GM10248 (cell line): ENCODE measurements at places on chromosomes 13 and 19.

DNA sequence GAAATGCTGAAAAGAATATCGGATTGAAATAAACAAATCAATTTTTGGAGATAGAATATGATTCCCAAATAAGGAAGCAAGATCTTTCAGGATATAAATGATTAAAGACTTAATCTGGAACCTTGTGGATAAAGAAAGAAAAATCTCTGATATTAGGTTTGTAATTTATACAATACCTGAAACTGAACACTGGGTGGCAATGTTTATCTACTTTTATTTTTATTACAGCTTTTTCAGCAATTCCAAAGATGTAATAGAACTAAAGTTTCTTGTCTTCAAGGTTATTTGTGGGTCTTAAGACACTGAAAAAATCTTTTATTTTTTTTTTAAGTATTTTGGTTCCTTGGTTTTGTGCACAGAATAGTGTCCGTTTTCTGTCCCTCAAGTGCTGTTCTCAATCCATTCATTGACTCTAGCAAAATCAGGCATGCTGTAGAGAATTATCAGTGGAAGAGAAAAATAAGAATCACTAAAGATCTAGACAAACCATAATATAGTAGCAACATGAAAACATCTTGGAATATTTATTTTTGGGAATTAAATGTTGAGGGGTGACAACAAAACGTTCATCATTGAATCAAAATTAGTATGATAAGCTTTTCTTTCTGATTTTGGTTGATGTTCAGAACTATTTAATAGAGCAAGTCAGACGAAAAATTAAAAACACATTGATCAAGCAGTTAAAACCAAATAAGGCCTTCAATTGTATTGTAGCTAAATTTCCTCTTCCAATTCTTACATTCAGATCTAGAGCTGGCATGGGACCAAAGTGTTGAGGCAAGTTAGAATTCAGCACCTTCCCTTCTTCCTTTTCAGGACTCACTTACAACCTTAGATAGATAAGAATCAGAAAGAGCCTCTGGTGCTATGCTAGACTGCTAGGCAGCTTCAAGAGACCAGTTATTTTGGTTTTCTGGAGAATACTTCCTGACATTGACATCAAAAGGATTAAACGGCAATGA lies 704.4 kb upstream of the PCDH20 start:
- peak; percentile 12 for DNase-seq

DNA sequence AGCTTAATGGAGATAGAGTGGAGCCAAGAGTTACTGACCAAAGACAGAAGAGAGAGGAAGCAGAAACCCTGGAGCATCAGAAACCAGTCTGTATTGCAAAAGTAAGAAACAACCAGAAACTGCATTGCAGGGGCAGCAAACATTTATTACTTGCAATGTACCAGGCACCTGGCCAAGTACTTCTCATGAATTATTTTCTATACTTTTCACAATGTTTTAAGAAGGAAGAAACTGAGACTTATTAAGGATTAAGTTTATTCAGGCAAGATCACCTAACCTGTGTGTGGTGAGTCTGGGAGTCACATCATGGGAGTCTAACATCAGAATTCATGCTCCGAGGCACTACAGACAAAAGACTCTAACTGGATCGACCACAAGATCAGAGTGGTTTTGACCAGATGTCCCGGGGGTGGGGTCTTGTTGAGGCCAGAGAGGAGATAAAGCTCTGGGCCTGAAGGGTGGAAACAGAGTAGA lies 47.4 kb downstream of the TNFRSF19 start:
- DNase-seq, result no peak

DNA sequence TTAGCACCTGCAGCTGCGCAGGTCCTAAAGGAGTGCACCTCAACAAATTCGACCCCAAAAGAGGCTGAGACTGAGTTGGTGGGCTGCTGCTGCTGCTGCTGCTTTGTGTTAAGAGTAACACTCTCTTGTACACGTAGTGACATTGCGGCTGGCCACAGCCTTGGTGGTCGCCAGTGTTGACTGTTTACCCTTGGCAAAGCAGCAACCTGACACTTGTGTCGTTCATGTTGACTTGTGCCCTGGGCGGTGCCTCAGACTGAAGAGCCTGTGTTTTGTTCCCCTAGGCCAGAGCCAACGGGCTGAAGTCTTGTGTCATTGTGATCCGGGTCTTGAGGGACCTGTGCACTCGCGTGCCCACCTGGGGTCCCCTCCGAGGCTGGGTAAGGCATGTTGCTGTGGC lies 22.4 kb upstream of the QTRT1 start:
- DNase-seq, result no peak

DNA sequence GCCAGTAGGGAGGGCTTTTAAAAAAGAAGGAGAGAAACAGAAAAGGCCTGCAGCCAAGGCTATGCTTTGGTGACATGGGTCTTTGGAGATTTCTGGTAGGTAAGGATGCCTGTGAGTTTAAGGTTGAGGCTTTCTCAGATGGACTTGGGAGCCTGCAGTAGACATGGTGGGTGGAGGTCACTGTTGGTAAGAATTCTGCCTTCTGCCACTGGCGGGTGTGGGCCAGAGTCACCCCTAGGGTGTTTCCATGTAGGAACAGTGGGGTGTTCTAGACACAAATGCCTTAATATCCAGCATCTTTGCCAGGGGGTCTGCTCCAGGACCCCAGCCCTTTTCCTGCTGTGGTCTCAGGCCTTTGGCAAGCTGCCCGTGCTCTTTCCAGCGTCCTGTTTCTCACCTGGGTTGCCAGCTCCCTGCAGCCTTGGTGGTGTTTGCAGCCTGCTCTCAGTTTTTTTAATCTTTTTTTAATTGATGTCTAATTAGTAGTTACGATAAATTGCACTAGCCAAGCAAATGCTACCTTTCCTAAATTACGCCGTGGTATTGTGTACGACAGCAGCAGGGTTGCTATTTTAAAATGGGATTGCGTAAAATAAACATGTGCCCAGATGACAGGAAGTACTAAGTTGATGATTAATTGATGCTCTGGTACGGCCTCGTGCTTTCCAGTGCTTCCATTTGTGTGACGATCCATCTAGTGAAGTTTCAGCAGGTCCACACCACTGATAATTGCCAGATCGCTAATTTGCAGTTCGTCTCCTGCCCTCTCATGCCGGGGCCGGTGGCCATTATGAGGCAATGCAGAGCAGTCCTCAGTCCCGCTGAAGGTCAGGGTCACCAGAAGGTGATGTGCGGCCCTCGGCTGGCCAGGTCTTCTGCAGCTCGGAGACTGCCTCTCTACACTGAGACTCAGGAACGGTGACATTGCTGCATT lies 35.3 kb upstream of the NPAS1 start:
- no peak for DNase-seq

- DNase-seq, result peak; percentile 55
These were observed 211.8 kb downstream of the RBM26 start for GRCh38 chr13:79194272-79194671.

DNA sequence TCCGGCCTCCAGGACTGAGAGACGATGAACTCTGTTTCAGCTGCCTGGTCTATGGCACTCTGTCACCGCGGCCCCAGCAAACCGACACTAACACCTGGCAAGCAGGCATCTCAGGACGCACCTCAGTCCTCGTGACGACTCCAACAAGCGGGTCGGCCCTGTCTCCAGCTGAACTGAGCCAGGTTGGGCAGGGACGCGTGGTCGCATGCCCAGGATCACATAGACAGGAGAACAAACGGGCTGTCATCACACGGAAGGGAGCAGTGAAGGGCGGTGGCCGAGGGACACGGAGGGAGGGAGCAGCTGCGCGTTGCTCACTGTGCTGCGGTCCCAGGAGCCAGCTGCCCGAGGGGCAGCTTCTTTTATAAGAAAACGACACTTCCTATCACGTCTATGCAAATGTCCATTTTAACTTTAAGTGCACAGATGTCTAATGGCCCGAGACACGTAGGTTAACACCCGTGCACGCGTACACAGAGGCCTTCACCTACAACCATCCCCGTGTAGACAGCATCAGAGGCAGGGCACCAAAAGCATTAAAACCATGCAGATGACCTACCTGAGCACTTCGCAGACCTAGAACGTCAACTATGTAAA lies 8.9 kb downstream of the SGTA start:
- DNase-seq, result no peak

DNA sequence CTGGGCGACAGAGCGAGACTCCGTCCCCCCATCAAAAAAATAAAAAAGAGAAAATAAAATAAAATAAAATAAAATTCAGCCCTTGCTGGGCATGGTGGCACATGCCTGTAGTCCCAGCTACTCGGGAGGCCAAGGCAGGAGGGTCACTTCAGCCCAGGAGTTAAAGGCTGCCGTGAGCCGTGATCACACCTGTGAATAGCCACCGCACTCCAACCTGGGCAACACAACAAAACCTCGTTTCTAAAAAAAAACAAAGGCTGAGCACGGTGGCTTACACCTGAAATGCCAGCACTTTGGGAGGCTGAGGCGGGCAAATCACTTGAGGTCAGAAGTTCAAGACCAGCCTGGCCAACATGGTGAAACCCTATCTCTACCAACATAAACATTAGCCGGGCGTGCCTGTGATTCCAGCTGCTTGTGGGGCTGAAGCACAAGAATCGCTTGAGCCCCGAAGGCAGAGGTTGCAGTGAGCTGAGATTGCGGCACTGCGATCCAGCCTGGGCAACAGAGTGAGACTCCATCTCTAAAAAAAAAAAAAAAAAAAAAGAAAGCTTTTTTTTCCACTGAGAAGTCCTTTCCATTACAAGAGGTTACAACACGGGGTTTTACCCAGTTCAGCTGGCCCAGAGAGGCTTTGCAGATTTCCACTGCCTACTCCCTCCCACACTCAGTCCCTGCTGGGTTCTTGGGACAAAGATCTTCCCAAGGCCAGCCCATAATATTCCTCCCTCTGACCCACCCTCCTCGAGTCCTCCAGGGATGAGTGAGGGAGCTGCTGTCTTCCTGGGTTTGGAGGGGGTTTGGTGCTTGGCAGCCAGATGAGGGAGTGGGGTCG lies 6.4 kb downstream of the ANGPTL4 start:
- no peak for DNase-seq

GRCh38 chr19:12985049-12985776 lies 10.1 kb upstream of the NFIX start:
- no peak for DNase-seq

DNA sequence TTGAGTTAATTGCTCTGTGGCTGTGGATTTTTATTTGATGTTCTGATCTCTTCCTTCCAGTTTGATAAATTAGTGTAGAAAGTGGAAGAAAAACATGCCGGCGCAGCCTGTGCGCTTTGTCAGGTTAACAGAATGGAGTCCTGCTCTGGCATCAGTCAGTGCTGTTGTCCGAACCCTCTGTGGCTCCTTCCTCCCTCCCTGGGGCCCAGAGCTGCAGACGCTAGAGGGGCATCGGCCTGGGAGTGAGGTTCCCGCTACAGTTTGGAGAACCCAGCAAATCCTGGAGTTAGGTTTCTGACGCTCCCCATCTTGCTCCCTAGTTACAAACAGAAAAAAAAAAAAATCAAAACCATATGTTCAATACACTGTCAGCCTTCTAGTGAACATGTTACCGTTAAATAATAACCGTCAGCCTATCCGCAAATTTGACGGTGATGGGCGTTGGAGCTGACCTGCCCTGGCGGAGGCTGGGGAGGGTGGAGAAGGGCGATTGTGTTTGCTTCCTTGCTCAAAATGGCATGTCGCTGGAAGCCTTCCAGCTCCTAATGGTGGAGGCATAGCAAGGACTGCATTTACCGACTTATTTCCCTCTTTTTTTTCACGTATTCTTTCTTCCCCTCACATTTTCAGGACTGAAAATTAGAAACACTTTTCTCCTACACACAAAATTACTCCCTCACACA lies 13.6 kb downstream of the MBNL2 start:
- DNase-seq, result no peak

GRCh38 chr13:108777421-108778420 lies 148.3 kb downstream of the MYO16 start:
- DNase-seq, result no peak

DNA sequence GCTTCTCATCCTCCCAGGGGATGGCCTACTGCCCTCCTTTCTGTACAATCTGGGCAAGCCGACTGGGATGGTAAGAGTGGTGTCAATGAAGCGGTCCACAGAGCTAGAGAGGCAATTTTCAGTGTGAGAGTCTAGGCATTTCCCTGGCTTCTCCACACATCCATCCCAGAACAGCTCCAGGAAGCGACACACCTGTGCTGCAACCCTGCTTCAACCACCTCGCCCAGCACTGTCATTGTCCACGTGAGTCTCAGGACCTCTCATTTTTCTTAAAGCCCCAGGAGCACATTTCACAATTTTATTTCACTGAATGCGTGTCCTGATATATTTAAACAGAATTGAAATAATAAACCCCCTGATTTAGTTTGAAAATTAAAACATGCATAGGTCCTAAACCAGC lies 15.5 kb upstream of the UBL3 start:
- DNase-seq, result no peak

DNA sequence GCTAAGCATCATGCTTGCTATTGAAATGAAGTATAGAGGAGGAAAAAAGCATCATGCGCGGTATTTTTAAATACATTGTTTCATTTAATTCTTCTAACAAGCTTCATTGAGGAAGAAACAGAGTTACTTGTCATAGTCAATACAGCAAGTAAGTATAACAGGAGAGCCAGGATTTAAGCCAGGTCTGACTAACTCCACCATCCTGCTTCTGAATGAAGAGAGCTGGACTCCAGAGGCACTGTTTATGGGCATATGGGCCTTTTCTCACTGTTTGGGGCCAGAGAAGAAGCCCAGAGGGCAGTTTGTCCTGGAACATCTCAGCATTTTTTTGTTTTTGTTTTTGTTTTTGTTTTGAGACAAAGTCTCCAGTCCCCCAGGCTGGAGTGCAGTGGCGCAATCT lies 7.9 kb downstream of the SAMD4B start:
- no peak for DNase-seq

GRCh38 chr13:85536706-85537105 lies 262.5 kb downstream of the SLITRK6 start:
- no peak for DNase-seq

- DNase-seq, result no peak
These were observed 137.6 kb downstream of the GPC6 start for GRCh38 chr13:93364166-93364565.

DNA sequence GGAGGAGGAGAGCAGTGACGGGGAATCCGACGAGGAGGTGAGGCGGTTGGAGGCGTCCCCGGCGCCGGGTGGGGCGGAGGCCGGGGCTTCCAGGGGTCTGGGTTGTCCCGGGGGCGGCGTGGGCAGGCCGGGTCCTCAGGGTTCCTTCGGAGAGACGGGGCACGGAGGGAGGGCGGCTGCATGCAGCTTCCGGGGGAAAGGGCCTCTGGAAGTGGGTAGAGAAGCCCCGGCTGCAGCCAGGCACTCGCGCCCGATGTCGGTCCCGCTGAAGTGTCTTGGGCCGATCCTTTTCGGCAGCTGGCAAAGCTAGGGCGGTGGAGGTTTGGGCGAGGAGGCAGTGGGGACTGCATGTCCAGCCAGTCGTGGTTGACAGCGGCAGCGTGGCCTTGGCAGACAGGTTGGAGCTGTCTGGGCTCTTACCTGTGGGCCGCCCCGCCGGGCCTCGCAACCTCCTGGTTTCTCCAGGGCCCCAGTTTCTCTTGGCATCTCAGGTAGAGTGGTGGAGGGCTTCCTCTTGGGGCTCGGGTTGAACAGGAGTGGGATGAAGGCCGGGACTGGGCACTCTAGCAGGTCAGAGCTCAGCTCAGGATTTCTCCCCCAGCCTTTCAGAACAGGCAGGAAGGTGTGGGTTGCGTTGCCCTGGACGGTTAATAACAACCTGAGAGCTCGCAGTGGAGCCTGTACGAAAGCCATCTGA lies 690 bp downstream of the KMT2B start:
- peak; percentile 57 for DNase-seq
